Stimulated activated CD8-positive, alpha-beta memory T cell treated with anti-CD3 and anti-CD28 coated beads, Interleukin-2, amount 100 ng/mL, for 1 hour (primary cell): ENCODE measurements at places on chromosomes 12 and 14.

GRCh38 chr12:67034110-67034879 lies 234.9 kb upstream of the CAND1 start:
- DNase-seq, result no peak

DNA sequence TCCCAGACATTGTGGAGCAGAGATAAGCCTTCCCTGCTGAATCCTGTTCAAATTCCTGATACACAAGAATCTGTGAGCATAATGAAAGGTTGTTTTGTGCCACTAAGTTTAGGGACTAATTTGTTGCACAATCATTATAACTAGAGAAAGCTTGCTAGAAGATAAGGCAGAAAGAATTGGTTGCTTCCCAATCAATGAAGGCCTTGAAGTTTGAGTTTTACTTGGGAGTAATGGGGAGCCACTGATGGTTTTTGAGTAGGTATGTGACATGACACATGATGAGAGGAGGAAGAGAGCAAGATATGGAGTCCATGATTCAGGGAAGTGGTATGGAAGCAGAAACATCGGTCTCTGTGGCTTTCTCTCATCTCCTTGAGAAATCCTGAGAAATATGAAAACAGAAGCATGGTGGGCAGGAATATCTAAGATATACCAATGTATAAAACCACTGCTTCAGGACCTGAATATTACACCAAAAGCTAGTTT lies 13.3 kb upstream of the TCP11L2 start:
- no peak for DNase-seq

DNA sequence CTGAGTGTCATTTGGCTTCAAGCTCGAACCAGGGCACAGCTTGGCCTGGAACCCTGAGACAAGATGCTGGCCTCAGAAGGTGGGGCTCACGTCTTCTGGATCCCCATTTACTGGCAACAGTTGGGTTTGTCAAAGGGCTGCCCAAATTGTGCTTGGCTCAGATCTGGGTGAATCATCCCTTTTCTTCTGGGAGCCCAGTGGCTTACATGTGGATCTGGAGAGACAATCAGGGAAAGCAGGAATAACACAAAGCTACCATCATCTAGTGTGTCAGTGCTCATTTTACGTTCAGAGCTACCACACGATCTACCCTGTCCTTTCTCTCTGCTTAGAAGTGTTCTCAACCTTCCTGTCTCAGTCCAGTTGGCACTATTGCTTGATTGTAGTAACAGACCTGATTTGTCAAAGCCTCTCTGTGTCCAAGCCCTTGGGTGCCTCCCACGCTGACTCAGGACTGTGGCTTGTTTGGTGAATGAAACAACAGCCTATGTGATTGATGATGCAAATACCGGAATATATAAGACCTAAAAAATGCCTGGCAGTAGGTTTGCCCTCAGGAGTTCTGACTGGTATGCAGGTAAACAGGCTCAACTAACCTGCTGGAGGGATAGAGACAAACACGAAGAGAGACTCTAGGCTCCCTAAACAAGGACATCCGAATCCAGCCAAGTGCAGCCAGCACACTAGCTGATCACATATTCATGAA lies 974.3 kb downstream of the VRK1 start:
- DNase-seq, result no peak

DNA sequence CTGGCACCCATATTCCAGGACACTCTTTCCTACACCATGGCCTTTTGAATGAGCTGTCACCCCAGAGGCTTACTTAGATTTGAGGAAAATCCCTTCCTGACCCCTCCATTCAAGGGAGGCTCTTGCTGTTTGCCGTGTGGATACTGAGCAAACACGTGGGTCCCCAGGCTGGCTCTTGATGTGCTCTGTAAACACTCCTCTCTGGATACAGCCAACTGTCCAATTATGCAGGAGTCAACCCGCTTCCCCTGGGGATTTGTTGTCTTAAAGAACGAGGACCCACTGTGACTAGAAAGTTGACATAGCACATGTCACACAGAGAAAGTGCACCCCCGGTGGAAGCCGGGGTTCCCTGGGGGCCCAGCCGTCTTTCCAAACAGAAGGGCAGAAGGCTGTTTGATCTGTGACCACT lies 75.8 kb upstream of the CEP83 start:
- DNase-seq, result no peak

DNA sequence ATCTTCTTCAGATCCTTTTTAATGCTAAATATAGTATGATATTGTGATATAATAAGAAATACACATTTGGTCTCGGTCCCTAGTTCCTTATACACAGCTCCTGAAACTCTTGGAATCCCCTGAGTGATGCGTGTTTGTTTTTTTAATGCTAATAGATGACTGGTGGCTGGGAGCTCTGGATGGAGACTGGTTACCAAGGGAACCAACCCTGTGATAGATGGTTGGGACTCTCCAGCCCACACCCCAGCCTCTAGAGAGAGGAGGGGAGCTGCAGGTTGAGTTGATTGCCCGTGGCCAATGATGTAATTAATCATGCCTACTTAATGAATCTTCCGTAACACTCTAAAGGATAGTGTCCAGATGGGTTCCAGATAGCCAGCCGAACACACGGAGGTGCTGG lies 140.6 kb downstream of the FBXL14 start:
- no peak for DNase-seq

DNA sequence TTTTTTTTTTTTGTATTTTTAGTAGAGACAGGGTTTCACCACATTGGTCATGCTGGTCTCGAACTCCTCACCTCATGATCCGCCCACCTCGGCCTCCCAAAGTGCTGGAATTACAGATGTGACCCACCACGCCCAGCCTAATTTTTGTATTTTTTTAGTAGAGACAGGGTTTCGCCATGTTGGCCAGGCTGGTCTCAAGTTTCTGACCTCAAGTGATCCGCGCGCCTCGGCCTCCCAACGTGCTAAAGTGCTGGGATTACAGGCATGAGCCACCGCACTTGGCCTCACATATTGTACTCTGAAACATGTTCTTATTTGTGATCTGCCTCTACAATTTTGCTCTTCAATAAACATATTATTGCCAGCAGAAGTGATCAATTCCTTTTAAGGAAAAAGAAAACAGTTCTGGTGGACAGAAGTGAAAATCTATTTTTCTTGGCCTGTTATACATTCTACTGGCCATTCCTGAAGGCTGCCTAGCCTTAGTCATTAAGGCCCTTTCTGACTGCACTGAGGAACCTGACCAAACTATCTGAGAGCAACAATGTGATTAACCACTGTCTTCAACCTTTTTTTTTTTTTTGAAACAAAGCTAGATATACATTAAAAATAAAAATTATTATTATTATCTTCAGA lies 36.1 kb downstream of the SNX6 start:
- DNase-seq, result no peak

- no peak for DNase-seq
Measured at GRCh38 chr12:124796303-124796960, 67.2 kb downstream of the SCARB1 start.

- DNase-seq, result no peak
Measured at GRCh38 chr14:105147671-105148603, 20.6 kb downstream of the JAG2 start.

DNA sequence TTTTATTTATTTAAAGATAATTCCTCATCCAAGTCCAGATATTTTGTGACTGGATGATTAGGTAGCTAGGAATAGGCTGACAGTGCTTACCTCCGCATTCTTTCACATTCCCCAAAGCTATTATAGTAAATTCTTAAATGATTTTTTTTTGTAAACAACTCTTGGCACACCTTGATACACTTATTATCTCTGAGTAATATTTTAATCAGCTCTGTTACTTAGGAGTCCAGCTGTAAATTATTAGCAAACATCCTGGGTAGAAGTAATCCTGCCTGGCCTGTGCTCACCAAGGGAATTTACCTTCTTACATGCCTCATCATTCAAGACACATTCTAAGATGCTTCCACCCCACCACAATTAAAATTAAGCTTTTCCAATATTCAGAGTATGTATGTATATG lies 186.1 kb downstream of the SLC2A13 start:
- no peak for DNase-seq

- no peak for DNase-seq
Measured at GRCh38 chr14:71236487-71236886, 329.2 kb downstream of the PCNX1 start.
